ENCODE measurements at places on chromosomes 11 and 22.

- DNase-seq = no peak
Observed at GRCh38 chr11:134596404-134596803, 184.4 kb upstream of the B3GAT1 start.

- DNase-seq = no peak
Observed at GRCh38 chr22:39284142-39284980, 35.1 kb downstream of the RPL3 start.

DNA sequence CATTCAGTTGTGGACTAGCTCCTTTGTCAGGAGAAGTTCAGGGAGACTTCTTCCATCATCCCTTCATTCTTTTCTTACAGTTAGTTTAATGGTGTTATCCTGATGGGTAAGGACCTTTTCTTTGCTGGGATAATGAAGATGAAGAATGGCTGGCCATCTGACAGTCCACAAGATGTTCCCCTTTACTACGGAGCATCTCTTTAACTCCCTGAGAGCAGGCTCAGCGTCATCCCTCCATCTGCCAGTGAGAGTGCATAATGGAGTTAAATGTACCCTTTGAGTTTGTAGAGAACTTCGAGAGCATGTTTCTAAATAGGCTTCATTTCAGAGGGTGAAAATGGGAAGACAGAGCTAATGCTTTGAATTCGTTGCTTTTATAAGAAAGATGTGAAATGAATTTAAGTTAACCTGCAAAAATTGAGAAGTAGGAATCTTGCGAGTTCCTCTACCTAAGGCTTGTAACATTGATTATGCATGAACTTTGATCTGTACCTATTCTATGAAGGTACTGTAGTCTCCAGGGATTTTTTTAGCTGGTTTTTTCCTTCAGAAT lies 1.7 kb downstream of the EP300 start:
- peak; percentile 12 for DNase-seq

- DNase-seq = no peak
Observed at GRCh38 chr11:1160231-1161101, 2.7 kb downstream of the MUC5AC start.

- no peak for DNase-seq
Observed at GRCh38 chr11:123678246-123678645, 23.8 kb upstream of the SCN3B start.
